ENCODE measurements at places on chromosomes 2 and 18.
A peak's percentile ranks its signal among the peaks of the same experiment; 100 is the strongest.

DNA sequence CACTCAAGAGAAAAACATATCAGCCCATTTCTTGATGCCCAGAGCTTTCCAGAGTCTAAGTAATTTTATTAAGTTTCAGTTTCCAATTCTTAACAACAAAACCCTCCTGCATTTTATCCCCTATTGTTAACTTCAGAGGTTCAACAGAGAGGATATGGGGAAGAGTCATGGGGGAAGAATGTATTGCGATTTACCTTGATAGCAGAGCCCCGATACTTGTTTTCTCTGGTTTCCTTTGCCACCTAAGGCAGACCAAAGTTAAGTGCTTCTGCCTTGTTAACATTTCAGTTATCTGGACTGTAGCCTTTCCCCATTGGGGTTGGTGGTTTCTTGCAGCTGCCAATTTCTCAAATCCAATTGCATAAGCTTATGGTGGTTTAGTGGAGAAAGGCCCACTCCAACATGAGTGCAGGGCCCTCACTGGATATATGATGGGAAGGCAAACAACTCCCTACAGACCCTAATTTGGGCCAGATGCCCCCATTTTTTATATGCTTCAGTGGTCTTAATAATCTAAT lies 82.0 kb upstream of the ITGB6 start:
- no peak for DNase-seq

DNA sequence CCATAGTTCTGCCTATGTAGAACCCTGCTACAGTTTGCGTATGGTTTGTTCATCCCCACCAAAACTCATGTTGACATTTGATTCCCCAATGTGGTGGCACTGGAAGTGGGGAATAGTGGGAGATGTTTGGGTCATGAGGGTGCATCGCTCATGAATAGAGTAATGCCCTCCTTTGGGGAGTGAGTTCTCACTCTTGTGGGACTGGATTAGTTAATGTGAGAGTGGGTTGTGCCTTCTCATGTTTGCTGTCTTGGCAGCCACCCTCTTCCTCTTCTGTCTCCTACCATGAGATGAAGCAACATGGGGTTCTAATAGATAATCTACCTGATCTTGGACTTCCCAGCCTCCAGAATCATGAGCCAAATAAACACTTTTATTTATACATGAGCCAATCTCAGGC lies 237.2 kb upstream of the APCDD1 start:
- no peak for DNase-seq

GRCh38 chr18:75644871-75645270 lies 217.4 kb upstream of the SMIM21 start:
- no peak for DNase-seq

- DNase-seq, result no peak
These were observed 205.1 kb downstream of the ARL4C start for GRCh38 chr2:234291765-234292204.

DNA sequence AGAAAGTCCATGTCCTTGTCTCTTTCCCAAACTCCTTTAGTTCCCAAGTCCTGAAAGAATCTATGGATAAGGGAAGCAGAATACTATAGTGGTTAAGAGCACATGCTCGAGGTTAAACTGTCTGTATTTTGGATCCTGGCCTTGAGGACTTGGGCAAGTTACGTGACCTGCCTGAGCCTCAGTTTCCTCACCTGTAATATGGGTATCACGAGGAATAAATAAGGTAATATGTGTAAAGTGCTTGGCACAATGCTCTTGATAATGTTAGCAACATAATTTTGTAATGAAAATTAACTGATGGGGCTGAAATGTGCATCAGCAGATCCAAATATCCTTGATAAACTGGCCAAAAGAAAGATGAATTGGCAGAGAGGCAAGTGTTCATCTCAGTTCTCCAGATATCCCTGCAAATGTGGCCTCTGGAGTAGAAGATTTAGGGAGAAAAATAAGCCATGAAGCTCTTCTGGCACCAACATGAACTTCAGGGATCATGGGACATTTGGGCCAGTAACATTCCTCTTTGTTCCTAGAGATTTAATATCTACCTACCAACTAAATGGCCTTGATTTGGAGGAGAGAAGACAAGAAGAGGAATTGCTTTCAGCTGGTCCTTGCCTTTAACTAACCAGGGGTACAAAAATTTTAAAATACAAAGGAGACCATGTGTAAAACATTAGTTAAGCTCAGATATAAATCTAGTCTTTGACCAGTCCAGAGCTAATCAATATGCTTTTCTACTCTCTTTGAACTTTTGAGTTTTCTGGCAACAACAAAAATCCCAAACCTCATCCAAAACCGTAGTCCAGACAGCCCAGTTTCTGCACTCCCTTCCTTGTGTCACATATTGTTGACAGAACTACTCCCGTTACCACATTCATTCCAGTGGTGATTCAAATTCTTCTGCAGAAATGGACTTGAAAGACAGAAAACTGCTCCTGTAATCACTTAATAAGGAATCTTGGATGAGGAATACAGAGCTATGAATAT lies 52.7 kb upstream of the EML4 start:
- DNase-seq, result no peak

- DNase-seq, result no peak
These were observed 19.9 kb upstream of the SPRED2 start for GRCh38 chr2:65452150-65452895.

DNA sequence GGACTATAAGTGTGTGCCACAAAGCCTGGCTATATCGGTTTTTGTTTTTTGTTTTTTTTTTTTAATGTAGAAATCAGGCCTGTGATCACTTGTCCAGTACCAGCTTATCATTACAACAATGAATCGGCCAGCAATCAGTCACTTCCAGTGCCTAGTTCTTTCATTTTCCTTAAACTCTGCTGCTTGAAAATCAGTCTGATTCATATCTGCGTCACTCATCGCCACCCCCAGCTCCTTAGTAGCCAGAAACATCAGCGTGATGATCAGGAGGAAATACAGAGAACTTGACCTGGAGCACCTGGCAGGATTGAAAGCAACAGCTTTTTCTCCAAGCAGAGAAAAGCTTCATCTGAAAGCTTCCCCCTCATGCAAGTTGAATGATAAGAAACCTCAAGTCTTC lies 75.4 kb downstream of the SPTBN1 start:
- DNase-seq, result no peak

GRCh38 chr2:144358374-144358964 lies 161.4 kb downstream of the ZEB2 start:
- no peak for DNase-seq

GRCh38 chr2:168149986-168150385 lies 97.4 kb downstream of the STK39 start:
- no peak for DNase-seq

GRCh38 chr18:63074981-63075404 lies 244.6 kb downstream of the BCL2 start:
- DNase-seq, result peak; percentile 68

GRCh38 chr2:56130463-56131070 lies 53.2 kb upstream of the CCDC85A start:
- peak; percentile 12 for DNase-seq

- no peak for DNase-seq
These were observed 515.4 kb upstream of the SOX11 start for GRCh38 chr2:5176764-5177163.

- DNase-seq, result no peak
These were observed 5.7 kb upstream of the WDSUB1 start for GRCh38 chr2:159292157-159292556.

- peak; percentile 55 for DNase-seq
These were observed 39.6 kb downstream of the LHCGR start for GRCh38 chr2:48715956-48716355.

DNA sequence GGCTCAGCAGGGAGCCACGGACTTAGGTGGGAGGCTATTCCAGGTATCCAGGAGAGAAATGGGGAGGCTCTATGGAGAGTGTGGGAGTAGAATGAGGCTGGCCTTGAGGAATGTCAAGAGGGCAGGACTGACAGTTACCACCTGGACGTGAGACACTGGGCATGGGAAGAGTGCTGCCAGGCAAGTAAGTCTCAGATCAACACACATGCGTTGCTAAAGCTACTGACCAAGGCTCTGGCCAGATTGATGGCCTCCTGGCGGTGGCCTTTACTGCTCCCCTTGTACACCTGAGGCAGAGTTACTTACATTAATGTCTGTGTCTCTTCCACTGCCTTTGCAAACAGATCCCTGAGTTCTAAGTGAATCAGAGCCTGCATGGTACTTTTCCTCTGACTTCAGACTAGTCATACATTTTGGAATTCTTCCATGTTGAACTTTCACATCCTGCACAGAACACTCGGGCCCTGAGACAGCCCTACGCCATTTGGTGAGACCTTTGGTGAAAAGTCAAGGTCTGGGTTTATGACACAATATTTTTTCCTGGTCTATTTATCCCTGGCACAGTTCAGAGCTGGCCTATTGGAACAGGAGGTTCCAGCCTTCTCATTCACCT lies 398.8 kb upstream of the TRIB2 start:
- no peak for DNase-seq

DNA sequence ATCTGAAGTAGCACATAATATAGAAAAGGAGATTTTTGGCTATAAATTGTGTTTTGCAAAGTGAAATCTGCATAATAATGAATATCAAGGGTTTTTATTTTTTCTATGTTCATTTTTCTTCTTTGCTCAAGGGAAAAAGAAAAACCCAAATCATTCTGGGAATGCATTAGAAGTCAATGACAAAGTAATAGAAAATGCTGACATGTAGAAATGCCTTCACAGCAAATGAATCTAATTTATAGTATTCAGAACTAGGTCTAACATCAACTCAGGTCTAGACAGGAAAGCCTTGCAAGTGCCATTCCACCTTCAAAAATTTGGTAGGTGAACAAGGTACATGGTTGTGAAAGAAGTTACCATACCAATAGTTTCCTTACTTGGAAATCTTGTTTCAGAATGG lies 831.5 kb upstream of the CELF4 start:
- no peak for DNase-seq

GRCh38 chr2:186687807-186688211 lies 6.1 kb upstream of the FAM171B start:
- DNase-seq, result no peak

DNA sequence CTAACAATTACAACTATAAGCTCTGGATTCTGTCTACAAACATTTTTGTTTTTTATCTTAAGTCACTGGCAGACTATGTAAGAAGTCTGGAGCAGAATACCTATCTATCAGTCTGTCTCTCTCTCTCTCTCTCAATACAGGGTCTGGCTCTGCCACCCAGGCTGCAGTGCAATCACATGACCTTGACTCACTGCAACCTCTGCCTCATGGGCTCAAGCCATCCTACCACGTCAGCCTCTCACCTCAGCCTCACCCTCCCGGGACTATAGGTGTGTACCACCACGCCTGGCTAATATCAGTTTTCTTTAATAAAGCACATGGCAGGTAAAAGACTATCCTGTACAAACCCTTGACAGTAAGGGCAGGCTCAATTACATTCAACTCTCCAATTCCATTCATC lies 96.9 kb downstream of the OSBPL1A start:
- DNase-seq, result no peak

DNA sequence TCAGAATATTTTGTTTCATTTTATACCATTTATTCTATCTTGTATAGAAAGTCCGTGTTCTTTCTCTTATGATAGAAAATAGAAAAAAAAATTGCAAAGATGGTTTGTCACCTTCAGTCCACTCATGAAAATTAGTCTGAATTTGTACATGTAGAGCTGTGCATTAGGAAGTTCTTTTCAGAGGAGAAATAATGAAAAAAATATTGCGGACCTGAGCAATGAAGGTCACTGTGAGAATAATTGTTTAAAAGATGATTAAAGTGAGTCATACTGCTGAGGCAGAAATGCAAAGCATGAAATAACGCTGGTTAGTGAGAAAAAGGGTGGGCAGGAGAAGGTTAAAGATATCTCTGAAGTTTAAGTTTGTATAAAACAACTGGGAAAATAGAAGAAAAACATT lies 431.1 kb downstream of the TMX3 start:
- DNase-seq, result no peak

DNA sequence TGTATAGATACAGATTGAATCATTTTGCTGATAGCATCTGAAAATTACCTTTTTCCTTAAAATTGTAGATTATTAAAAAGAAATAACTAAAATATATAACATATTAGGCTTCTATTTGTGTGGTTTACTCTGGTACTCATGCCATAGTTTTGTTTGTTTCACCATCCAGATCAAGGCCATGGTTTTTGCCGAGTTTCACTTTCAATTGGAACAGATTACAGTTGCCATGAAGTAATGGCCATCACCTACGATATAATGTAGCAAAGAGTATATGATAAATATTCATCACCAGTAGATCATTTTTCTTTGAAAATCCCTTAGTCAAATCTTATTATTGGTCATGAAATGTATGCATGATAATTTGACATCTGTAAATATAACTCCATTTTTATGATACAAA lies 11.9 kb upstream of the DNAH7 start:
- no peak for DNase-seq

- no peak for DNase-seq
These were observed 1.9 kb upstream of the GALNT14 start for GRCh38 chr2:31140151-31140550.

DNA sequence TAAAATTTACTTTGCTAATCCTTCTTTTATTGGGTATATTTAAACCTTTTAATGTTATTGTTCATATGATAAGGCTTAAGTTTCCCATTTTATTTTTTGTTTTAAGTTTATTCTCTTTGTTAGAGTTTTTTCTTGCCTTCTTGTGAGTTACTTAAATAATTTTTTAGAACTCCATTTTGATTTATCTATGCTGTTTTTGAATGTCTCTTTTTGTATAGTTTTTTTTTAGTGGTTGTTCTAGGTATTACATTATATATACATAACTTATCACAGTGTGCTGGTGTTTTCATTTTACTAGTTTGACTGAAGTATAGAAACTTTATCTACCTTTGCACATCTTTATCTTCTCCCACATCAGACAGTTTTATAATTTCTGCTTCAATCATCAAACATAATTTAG lies 49.4 kb upstream of the TGFA start:
- DNase-seq, result no peak

GRCh38 chr18:77677536-77677935 lies 427.9 kb downstream of the GALR1 start:
- DNase-seq, result no peak

GRCh38 chr18:76518123-76518859 lies 23.2 kb upstream of the ZNF516 start:
- DNase-seq, result peak; percentile 55

DNA sequence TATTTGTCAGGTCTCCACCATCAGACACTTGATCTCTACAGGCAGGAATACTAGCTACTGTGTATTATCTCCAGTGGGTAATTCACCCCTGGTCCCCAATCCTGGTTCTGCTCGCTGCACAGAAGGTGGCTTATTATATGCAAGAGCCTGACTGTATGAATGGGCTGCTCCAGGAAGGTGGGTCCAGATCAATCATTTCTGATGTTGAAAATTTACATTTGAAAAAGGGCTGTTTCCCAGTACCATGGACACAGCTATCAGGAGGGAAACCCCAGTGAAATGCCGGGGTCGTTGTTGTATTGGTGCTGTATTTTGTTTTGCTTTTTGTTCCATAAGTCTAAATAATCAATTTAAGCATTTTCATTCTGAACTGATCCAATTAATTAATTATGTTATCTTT lies 367.6 kb downstream of the RND3 start:
- no peak for DNase-seq

DNA sequence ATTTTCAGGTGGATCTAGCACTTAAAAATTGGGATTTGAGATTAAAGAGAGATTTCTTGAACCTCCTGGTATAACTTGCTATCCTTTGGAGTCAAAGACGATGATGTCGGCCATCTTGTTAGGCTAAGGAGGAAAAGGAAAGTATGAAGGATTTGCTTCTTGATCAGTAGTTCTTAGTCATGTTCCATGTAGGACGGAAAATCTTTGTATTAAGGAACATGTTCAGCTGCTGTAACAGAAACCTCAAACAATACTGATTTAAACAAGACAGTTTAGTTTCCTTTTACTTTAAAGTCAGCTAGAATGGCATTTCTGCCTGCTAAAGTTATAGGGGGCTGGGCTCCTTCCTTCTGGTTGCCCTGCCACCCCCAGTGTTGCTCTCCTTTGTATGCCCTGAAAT lies 56.4 kb upstream of the MGAT5 start:
- DNase-seq, result no peak

All from right lung (tissue), 10 donors.